ENCODE measurements at places on chromosomes 2 and 18.

DNA sequence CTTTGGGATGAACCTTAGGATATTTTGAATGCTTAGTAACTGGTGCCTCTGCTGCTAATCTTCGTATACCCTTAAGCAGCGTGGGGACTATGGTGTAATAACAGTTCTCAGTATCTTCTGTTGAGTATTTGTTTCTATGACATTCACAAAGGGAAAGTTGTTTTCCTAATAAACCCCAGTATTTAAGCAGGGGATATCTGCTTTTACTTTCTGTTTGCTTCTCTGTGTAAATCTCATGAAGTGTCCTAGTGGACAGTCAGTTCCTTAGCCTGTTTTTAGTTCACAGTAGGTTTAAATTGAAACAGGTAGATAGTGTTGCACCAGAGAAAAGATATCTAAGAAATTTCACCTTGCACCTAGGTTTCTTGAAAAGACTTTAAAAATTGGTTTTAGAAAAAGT is 14.9 kb downstream of the KIAA1328 start:
- DNase-seq: no peak

- DNase-seq: no peak
Observed at GRCh38 chr2:230764346-230764745, 51.7 kb downstream of the CAB39 start.

DNA sequence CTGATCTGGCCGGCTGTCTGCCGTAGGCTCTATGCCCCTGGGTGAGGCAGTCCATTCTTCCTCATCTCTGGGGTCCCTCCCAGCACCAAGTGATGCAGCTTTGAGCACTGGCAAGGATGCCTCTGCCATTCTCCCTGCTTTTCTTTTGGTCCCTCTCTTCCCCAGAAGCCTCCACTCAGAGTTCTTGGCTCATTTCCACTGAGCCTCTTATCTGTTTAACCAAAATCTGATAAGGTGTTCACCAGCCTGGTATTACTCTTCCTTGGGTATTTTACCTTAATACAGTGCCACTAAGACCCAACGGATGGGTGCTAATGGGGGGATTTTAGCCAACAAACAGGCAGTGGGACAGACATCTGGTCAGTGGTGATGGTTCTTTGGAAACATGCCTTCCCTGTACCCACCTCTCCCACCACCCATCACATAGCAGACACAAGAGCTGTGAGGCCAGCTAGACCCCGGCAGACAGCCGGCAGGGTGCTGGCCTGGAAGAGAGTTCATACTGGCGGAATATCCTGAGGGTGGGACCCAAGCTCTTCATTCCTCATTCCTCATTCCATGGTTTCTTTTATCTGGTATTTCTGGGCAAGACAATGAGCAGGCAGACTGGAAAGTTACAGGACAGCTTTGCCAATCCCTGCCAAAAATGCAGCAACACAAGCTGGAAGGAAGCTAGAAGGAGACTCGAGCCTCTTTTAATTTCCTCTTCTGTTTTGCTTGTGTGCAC is 34.6 kb downstream of the ZBTB7C start:
- no peak for DNase-seq

DNA sequence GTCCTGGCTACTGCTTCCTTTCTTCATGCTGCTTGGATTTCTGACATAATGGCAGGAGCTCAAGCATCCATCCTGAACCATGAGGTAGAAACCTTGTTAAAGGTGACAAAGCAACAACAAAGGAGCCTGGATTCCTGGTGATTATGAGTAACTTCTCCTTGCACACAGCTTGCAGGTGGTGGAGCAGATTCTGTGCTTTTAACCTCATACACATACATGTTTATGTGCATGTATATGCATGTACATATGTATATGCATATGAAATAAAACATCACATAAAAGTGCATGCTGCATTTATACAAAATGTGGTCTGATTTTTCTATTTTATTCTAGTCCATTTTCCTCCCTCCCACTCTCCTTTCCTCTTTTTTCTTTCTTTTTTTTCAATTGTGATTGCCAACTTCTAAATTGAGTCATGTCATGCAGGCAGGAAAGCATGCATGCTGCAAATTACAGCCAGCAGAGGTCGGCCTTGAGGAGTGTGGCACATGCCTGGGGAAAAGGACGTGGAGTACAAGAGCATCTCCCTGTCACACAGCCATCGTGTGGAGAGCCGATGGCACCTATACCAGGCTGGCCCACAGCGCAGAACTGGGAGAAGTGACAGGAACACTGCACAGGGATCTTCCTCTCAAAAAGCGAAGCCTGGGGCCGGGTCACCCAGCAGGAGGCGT is 17.9 kb downstream of the LCT start:
- DNase-seq: no peak

- no peak for DNase-seq
Observed at GRCh38 chr2:157657858-157658257, 29.2 kb upstream of the ACVR1C start.

GRCh38 chr2:122378521-122378920 is 623.1 kb downstream of the TSN start:
- no peak for DNase-seq

GRCh38 chr2:113298176-113298575 is 19.5 kb upstream of the PAX8 start:
- no peak for DNase-seq

GRCh38 chr2:173989160-173989883 is 24.1 kb upstream of the SP3 start:
- no peak for DNase-seq

DNA sequence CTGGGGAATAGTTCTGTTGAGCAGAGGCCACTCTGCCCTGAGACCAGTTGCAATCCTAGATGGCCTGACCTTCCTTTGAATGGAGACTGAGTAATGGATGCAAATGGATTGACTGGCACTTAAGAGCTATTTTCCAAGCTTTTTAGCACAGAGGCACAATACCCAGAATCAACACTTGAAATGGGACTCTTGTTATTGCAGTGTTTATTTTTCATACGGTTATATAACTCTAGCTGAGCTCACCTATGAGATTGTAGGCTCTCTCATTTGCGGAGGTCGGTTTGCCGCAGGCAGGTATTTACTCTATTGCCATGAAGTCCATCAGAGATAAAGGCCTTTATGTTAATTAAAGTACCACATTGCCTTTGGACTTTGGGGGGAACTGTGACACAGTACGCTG is 422.3 kb upstream of the CELF4 start:
- no peak for DNase-seq

GRCh38 chr18:34972765-34973414 is 68.3 kb upstream of the MAPRE2 start:
- DNase-seq: no peak

- no peak for DNase-seq
Observed at GRCh38 chr2:48954935-48955334, 199.4 kb downstream of the FSHR start.

DNA sequence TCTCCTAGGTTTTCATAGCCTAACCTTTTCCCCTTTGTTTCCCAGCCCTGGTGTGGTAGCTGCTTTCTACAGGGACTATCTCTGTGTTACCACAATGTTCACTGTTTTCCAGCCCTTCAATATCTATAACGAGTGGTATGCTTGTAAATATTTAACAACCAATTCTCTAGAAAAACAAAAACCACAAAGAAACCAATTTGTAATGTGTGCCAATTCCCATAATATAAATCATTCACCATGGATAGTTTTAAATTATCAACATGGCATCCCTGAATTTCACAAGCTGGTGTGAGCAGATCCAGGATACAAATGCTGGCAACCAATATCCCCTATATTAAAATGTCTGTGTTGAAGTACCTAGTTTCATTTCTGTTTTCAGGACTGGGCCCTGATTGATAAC is 207.5 kb upstream of the FBXO11 start:
- DNase-seq: no peak

DNA sequence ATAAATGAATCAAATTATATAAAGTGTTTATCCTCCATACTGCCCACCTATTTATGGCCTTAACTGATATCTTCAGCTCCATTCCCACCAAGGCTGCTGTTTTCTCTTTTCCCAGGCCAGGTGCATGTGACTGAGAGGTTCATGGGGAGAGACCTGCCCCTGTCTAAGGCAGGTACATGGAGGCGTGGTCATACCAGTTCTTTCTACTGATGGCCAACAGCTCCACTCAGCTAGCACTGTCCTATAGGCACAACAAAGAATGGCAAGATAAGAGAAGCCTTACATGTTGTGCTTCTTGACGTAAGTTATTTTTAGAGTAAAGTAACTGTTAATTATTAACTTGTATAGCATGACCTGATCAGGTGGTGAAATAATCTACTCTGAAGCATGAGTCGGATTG is 16.8 kb downstream of the AKAIN1 start:
- DNase-seq: no peak

GRCh38 chr18:79107886-79108285 is 38.7 kb downstream of the ATP9B start:
- DNase-seq: no peak

- no peak for DNase-seq
Observed at GRCh38 chr2:32502941-32503340, 124.9 kb upstream of the TTC27 start.

DNA sequence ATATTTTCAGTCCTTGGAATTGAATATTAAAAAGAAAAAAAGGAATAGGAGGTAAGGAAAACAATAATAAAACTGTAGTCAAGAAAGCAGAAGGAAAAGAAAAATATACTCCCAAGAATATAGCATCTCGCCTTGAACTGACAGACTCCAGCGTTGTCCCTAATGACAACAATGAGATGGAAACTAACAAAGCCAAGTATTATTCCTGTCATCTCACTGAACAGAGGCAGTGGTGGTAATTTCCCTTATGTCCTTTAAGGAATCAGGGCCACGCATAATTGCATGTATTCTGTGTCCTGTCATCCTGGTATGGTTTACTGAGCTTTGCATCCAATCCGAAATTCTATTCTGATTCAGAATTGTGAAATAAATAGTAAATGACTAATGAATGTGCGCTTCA is 158.9 kb downstream of the LRRTM4 start:
- no peak for DNase-seq

- DNase-seq: no peak
Observed at GRCh38 chr2:201308914-201309313, 48.2 kb downstream of the FLACC1 start.

GRCh38 chr2:26720322-26721114 is 28.0 kb downstream of the KCNK3 start:
- DNase-seq: no peak

DNA sequence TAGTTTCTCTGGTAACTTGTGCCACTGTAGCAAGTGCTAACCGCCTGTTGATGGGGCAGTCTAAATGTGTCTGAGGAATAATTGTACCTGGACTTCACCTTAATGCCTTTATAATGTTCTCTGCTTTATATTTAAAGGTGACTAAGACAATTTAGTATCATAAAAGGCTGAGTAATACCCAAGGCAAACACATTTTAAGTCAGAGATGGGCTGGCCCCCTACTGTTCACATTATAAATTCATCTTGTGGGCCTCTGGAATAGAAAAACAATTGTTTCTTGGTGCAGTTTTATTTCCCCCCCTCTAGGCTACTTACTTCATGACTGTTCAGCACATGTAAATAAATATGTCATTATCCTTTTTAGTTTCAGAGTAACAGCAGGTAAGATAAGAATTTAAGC is 559.3 kb upstream of the PIK3C3 start:
- DNase-seq: no peak

DNA sequence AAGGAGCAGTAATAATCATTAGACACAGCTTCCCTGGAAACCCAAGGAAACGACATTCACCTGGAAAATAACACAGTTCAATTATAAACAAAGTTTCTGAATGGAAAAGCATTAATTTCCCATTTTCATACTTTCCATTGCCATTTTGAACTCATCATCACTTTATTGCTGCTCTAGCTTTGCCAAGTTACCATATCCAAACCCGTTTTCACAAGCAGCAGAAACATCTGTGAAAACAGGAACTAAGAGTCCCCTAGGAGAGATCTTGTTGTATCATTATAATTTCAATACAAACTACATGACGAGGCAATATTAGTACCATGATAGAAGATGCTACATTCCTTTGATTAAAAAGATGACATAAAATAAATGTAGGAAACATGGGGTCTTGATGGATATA is 597.0 kb upstream of the NRXN1 start:
- no peak for DNase-seq

DNA sequence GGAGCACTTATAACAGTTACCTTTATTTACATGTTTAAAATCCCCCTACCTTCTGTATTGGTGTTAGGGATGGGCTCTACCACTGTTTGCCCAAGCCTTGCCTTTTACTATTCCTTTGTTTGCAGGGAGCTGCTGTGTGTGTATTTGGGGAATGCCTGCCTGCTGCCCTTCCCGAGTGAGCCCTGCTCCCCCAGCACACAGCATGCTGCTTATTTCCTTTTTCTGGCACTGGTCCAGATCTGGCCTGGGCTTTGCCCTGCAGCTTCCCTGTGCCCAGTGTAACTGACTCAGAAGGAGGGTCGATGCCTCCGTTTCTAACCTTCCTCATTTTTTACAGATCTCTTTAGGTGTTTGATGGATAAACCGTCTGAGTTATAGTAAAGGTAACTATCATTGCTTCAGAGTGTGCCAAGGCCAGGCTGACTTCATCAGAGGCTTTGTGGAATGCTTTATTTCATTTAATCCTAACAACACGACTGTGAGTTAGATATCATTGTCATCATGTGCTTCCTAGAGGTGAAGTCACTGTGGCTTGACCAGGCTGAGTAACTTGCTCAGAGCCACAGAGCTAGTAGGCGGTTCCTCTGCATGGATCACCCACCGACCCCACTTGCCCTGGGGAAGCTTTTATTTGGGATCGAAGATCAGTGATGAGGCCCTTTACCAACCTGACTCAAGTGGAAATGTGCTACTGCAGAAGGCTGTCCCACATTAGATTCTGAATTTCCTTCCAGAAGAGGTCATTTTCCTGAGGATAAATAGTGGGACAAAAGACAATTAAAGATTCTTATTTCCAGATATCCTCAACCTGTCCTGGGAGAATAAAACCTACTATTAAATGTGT is 238.8 kb downstream of the ZNF407 start:
- no peak for DNase-seq
